ENCODE measurements at places on chromosomes 1 and 21. TPM values are rescaled to one million over a fixed set of nuclear protein-coding genes. Genes with fewer than 3 reads are reported as not detected.

DNA sequence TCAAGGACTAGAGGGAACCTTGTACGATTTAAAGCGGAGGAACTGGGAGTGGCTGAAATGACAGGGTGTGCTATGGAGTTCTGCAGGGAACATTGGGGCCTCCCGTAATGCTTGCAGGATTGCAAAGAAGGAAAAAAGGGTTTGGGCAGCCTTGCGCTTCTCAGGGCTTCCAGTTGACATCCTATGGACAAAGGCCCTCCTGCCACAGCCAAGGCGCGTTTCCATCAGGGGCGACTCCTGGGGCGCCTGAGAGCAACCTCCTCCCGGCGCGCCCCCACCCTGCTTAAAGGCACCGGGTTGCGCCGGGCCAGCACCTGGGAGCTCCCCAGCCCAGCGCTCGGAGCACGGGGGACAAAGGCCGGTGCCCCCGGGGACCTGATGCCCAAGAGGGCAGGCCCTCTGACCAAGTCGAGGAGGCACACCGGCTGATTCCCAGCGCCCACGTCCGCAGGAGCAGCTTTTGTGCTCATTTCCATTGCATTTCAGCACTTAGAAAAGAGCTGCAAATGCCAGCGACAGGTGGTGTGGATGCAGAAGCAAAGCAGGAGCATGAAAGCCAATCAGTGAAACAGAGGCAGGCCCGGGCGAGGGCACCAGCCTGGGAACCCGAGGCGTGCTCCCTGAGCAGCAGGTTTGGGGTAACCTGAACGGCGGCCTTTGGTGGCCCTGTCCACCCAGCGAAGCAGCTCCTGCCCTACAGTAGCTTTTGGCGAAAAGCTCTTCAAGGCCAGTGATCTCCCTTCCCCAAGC lies 17.6 kb upstream of the RNF187 start:
- no peak for DNase-seq

AMY1A gene
- total RNA-seq, result not detected

- no peak for DNase-seq
These were observed 60.6 kb downstream of the RGS2 start for GRCh38 chr1:192869308-192869940.

DNA sequence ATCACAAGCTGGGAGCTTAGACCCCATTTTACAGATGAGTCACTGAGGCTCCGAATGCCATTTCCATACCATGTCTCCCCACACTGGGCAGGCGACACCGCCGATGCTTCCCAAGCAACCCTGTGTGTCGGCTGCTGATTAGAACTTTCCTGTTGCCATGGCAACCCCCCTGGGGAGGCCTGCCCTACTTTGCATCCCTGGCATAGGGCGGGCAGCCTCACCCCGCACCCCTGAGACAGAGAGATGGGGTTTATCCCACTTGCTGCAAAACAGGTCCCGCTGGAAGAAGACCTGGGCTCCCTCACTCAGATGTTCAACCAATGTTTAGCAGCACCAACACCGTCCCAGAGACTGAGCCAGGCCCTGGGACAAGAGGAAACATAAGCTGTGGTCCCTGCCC lies 81.5 kb downstream of the CAMK2N1 start:
- no peak for DNase-seq

All from posterior vena cava (tissue), 2 donors.